MM.1S (cell line): ENCODE measurements at places on chromosomes 1 and 21.

DNA sequence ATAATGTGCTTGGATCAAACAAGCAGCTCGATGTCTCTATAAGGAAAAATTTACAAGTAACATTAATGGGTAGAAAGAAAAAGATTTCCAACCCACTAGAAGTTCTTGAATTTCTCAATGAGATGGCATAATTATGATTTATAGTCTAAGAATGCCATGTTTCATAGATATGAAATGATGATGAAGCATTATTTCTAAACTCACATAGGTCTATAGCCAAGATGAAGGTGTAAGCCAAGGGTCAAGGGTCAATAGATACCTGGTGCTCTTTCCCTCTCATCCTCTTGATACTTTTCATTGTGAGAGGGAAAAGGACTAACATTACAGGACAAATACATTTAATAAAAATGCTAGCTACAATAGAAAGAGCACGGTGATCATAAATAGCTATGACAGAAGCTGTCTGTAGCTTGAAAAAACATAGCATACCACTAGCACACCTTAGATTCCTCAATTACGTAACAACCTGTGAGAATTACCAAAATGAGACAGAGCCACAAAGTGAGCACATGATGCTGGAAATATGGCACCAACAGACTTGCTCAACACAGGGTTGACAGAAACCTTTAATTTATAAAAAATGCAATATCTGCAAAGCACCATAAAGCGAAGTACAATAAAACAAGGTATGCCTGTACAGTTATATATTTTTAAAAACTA, 26.3 kb upstream of the F13B start:
- DNase-seq, result no peak

GRCh38 chr21:46517361-46517760, 58.7 kb downstream of the DIP2A start:
- no peak for DNase-seq

- no peak for DNase-seq
Measured at GRCh38 chr1:191895462-191896058, 262.7 kb upstream of the RGS18 start.

DNA sequence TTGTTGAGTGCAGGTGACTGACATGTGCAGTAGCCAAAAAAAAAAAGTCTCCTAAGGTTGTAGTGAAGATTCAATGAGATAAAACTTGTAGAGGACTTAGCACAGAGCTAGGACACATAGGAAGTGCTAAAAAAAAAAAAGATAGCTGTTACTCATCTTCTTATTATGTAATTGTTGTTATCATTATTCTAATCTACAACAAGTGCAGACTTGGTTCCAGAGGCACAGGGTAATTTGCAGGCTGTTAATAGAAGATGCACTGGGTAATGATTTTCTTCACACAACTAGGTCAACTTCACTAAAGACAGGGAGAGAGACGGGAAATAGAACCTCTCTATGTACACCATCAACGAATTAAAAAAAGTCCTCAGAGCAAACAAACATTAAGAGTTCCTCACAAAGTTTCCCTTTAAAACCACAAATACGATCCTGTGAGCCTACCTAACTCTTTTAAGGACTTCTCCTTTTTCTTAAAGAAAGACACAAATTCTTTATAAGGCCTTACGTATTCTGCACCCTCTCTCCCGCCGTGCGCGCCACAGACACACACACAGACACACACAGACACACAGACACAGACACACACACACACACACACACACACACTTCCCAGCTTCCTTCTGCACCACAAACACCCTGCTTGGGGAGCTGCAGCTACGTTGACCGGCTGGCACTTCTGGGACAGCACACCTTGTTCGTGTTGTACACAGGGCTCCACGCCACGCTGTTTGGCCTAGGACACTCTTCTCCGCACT, 49.8 kb upstream of the GADD45A start:
- DNase-seq, result no peak

GRCh38 chr1:245837718-245838117, 669.4 kb downstream of the SMYD3 start:
- no peak for DNase-seq

DNA sequence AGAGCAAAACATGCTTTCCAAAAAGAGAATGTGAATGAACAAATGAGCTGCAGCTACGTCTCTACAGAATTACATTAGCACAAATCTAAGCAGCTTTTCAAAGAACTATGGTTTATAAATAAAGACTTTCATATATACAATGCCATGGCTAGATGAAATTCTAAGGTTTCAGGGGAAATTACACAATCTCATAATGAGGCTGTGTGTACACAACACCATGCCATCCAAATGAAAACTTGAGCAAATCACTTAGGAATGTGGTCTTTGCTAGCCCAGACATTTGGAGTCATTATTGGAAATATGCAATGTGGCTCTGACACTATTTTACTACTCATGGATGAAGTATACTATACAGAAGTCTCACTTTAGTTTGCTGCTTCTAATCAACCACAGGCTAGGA, 37.5 kb downstream of the SPAG17 start:
- no peak for DNase-seq

DNA sequence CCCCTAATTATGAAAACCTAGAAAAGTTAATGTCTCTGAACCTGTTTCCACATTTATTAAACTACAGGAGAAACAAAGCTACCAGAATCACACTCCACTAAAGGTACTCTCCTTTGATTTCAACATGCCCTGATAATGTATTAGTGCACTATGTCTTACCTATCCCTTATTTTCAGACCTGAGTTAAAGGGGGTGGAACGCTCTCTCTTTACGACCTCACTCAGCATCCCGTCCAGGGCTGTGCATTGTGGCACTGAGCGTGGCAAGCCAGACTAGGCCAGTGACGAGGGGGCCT, 678 bp downstream of the LSM10 start:
- DNase-seq, result no peak

DNA sequence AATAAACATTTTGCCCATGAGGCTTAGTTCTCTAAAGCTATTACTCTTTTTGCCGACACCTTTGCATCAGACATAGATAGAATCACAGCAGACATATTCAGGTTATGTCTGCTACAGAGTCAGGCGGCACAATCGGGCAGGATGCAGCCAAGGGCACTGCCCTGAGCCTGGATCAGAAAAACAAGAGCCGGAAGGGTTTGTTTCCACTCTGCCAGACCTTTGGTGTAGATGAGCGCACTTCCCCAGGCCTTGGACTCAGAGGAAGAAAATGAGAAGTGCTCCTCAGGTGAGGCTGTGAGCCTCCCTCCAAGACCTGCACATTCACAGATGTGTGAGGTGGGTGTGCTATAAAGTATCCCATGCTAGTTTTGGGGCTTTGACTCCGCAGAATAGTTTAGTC, 43.7 kb downstream of the GNG12 start:
- no peak for DNase-seq

DNA sequence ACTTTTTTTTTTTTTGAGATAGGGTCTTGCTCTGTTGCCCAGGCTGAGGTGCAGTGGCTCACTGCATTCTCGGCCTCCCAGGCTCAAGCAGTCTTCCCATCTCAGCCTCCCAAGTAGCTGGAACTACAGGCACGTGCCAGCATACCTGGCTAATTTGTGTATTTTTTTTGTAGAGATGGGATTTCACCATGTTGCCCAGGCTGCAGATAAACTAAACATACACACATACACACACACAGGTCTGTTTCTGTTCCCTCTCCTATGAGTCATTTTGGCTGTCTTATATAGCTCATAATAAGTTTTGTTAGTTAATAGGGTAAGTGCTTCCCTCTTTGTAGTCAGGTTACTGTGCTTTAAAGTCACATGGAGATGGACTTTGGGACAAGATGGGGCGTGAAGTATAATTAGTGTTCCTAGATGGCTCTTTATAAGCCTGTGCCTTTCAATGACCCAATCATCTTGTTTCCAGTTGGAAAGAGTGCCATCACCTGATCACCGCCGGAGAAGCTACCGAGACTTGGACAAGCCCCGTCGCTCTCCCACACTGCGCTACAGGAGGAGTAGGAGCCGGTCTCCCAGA, 9.1 kb downstream of the PRPF38A start:
- no peak for DNase-seq

- no peak for DNase-seq
Measured at GRCh38 chr21:35927262-35927661, 133.1 kb downstream of the SETD4 start.

GRCh38 chr21:43585924-43586413, 73.3 kb downstream of the HSF2BP start:
- no peak for DNase-seq

GRCh38 chr1:59266927-59267293, 30.0 kb upstream of the FGGY start:
- DNase-seq, result no peak

DNA sequence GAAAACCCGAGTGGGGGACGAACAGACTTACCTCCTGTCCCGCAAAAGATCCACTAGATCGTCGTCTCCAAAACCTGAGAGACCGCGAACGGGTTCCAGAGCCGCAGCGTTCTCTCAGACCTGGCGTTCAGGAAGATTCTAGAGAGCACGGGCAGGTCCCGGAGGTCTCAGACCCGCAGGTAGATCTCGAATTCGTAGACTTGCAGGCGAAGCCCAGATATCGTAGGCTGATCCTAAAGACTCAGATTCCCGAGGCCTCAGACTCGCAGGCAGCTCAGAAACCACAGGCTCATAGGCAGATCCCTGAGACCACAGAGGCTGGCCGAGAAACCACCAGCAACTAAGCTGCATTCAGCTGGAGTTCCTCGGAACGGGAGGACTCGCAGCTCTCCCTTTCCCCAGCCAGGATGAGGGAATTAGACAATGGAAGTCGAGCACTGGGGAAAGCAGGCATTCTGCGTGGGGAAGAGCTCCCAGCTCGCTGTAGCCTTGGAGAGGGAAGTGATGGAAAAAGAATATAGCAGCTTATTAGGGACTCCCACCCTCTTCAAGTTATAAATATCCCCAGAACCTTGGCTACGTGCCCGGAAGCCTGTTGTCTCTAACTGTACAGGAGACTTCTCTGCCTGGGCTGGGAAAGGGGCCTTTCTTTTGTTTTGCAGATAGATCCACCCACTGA, at the start of gene ZNF436:
Gene ZNF436 (minus strand): TSS at position 502 of the 679 bp plus-strand sequence. CDS start 1,831 bp downstream, outside the sequence.
- peak; percentile 29 for DNase-seq

DNA sequence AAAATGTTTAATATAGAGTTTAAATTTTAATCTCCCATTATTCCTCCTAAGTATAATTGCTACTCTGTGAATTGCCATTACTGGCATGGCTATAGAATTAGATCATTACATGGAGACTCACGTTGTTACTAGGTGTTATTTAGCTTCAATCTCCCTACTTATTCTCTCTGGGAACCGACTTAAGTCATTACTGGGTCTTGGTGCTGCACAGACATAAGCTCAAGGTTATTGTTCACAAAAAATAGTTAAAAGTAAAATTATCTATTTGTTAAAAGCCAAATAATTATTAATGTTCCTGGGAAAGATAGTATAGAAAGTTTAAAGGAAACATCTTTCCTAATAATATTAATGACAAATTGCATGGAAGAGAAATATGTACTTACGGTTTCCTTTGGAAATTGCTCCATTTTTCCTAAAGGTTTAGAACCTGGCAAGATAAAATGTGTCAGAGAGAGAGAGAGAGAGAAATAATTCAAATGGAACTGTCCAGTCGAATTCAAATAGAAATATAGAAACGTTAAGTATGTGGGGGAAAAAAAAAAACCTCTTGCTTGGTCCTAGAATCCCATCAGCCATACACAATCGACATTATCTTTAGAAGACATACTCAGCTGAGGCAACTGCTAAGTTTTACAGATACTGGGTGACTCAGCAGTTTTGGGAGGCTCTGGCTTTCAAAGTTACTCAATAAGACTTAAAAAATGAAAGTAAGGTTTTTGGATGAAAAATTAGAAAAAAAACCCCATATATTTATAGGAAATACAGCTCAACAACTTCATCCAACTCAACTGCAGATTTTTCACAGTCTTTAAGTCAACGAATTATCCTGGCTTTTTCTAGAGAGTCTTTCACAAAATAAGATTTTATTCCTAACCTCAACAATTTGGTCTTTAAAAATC, at the start of gene SPTA1:
Gene SPTA1 (minus strand): TSS at position 605 of the 899 bp plus-strand sequence. CDS start 198 bp downstream, at position 407.
- DNase-seq, result peak; percentile 71

DNA sequence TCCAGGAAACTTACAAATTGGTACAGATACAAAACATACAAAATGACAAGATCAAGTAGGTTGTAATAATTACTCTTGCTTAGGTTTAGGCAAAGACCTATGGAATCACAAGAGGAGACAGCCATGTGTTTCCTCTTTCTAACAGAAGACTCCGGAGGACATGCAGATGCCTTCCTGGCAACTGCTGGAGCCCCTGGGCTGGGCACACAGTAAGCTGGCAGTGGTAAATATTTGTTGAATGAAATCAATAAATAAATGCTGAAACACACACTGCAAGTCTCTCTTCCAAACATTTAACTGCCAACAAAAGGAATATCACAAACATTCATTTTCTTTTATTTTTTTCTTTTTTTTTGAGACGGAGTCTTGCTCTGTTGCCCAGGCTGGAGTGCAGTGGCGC, 149.4 kb downstream of the SLC45A1 start:
- no peak for DNase-seq

GRCh38 chr1:180136968-180137356, 17.7 kb upstream of the QSOX1 start:
- DNase-seq, result no peak

GRCh38 chr1:44786841-44787426, 1.0 kb downstream of the BEST4 start:
- no peak for DNase-seq

GRCh38 chr1:14804626-14805025, 206.1 kb downstream of the KAZN start:
- DNase-seq, result no peak

DNA sequence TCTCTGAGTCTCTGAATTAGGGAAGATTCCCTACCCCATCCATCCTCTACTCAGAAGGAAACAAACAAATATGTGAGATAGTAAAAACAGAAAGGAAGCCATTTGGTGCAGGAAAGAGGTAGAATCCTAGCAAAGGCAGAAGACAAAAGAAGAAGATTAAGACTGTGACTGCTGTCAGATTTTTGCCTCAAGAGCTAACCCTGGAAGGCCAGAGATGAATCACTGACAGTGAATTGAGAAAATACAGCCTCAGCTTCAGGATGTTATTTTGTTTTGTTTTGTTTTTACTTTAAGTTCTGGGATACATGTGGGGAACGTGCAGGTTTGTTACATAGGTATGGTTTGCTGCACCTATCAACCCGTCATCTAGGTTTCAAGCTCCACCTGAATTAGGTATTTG, 31.7 kb downstream of the DSTYK start:
- DNase-seq, result no peak

- no peak for DNase-seq
Measured at GRCh38 chr1:4963251-4963650, 308.8 kb downstream of the AJAP1 start.

- no peak for DNase-seq
Measured at GRCh38 chr1:101388904-101389546, 152.2 kb downstream of the S1PR1 start.

DNA sequence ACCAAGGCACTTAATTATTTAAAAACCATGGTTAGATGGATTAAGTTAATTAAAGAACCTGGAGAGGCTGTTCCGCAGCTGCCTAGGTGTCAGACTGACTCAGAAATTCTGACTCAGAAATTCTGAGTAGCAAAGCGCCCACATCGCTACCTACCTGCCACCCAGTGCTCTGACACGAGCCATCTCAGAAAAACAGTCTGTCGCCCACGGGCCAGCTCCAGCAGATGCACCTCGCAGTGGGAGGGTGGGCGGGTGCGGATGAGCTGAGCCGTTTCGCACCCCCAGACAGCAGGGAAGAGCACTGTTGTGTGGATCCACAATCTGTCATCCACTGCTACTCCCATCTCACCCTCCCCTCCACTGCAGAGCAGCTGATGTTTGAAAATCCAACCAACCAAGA, 13.5 kb downstream of the KCNK1 start:
- DNase-seq, result peak; percentile 42
